Transverse colon (tissue), 4 donors: ENCODE measurements at places on chromosomes 4 and X.

DNA sequence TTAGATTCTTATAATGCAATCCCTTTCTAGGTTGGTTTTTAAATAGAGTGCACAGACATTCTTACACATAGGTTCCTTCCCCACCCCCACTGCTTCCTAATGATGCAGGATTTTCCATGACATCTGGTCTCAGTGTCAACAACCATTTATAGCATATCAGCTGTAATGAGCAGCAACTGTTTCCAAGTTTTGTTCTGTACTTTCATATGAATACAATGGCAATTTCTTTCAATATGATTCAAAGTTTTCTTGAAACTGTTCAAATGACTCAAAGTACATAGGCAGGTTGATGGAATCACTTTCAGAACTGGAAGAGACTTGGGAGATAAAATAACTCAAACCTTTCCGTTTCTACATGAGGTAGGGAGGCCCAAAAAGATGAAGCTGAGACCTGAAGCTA is 220.7 kb downstream of the CAMK2D start:
- no peak for DNase-seq

- peak; percentile 63 for DNase-seq
Observed at GRCh38 chrX:154486396-154487207, at the start of gene UBL4A. TSS of gene UBL4A (minus strand) at chrX:154486615. CDS start at chrX:154486584, 31 bp downstream.

- DNase-seq = no peak
Observed at GRCh38 chr4:39759569-39759968, 61.6 kb downstream of the UBE2K start.

DNA sequence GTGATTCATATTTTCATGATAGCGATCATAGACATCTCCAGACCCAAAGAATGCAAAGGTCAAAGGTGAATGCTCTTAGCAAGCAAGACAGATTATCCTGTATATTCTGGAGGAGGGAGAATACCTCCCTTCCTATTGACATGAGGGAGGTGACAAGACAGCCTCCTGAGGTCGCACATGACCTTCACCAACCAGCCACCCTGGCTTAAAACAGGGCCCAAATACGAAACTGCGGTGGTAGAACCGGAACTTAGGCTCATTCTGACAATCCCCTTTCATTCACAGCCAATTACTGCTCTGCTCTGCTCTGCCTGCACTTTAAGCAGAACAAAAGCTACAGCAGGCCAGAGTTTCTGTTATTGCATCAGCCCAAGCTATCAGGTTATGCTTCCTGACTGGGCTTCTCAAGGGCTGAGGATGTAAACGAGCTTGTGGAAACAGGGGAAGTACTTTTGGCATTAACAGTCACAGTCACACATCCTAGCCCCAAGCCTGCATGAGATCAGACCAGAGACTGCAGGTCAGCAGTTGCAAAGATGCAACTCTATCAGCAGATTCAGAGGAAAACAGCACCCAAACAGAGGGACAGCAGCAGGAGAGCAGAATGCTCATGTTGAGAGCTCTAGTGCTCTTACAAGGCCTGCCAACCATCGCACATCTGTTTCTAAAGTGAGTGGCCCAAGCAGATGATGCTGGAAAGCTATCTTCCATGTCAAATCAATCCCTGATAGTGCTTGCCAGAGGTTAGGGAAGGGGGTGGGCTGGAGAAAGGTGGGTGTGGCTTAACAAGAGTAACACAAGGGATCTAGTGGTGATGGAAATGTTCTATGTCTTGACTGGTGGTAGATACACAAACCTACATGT is 51.3 kb upstream of the MAP3K15 start:
- peak; percentile 14 for DNase-seq

GRCh38 chr4:140122891-140123290 is 31.1 kb downstream of the MAML3 start:
- no peak for DNase-seq
